Eye (tissue), 1 donor: ENCODE measurements at places on chromosomes 13 and 19.
A peak's percentile ranks its signal among the peaks of the same experiment; 100 is the strongest.

DNA sequence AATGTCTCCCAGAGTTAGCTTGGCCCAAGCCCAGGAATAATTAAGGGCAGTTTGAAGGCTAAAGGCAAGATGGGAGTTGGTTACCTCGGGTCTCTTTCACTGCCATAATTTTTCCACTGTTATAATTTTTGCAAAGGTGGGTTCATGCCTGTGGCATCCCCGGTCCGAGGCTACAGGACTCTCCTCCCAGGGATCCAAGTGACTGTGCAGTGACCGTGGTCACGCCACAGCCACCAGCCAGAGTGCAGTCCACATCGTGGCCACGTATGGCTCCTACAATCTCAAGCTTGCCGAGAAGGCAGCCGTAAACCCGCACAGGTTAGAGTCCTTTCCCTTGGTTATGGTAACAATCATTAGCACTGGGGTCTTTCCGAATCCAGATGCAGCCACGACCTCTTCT, 36.8 kb downstream of the C13orf46 start:
- no peak for DNase-seq

GRCh38 chr19:734716-735115, 16.2 kb upstream of the MISP start:
- no peak for DNase-seq

DNA sequence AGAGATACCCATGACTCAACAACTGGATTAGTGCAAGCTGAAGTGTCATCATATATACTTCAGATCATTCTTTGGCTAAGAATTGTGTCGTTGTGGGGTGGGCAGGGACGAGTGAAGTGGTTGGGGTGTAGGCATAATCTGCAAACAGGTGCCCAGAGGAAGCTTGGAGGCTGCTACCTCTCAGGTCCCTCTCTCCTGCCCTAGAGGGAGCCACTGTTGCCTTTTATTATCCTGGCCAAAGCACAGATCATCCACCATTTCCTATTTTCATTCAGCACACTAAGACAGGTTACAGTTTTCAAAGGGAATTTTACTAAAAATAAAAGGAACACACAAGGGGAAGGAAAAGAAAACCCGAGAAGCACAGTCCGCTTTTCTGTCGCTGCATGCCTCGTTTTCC, 126.6 kb downstream of the HS6ST3 start:
- DNase-seq: no peak

DNA sequence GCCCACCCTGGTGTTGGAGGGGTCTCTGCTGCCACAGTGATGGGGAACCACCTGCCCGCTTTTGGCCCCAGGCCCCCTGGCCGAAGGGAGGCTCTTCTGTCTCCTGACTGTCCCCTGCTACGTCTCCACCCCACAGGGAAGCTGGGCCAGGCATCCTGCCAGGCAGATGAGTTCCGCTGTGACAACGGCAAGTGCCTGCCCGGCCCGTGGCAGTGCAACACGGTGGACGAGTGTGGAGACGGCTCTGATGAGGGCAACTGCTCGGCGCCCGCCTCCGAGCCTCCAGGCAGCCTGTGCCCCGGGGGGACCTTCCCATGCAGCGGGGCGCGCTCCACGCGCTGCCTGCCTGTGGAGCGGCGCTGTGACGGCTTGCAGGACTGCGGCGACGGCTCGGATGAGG, 11.0 kb downstream of the LRP3 start:
- no peak for DNase-seq

DNA sequence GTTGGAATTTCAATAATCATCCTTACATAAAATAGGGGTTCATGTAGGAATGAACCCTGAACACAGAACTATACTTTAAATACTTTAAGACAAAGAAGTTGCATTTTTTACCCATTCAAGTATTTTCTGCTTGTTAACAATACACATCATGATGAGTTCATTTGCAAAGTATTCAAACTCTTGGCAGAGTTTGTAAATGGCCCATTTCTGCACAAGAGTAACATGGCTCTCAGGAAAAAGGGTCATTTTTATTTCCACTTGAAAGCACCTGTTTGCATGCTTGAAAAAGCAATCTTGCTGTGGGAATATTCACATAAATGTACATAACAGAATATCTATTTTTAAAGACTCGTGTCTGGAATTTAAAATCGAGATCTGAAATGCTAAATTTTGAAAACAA, 18.1 kb downstream of the ESD start:
- no peak for DNase-seq

DNA sequence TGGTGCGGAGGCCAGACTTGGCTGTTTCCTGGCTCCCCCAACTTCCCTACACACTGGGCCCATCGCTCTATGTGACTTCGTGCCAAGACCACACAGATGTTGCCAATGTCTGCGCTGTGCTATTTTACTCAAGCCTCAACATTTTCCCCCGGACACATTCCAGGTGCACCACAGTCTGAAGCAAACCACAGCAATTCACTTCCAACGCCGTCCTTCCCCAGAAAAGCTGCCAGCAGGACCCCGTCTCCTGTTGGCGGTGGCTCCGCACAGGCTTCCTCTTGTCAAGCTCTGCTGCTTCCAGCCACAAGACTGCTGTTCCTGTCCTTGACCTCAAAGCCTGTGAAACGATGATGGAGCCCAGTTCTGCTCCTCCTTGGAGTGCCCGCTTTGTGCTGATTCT, 100.7 kb downstream of the CRYL1 start:
- DNase-seq: no peak

GRCh38 chr19:16175954-16176353, 2.6 kb upstream of the CIB3 start:
- DNase-seq: no peak

GRCh38 chr13:26019251-26019650, 32.6 kb downstream of the SHISA2 start:
- no peak for DNase-seq

DNA sequence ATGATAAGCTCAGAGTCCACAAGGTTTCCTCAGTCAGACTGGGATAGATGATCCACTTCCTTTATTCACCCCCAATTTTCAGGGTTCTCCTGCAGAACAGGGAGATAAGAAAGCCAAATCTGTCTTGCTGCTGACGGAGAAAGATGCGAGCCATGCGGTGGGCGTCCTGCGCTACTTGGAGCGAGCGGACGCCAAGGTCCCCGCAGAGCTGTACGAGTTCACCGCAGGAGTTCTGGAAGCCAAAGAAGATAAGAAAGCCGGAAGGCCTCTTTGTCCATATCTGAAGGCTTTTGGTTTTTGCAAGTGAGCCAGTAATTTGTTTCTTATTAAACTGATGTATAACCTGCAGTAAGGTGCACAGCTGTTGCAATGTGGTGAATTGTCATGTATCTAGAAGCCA, 66.7 kb downstream of the SLC7A9 start:
- DNase-seq: no peak

DNA sequence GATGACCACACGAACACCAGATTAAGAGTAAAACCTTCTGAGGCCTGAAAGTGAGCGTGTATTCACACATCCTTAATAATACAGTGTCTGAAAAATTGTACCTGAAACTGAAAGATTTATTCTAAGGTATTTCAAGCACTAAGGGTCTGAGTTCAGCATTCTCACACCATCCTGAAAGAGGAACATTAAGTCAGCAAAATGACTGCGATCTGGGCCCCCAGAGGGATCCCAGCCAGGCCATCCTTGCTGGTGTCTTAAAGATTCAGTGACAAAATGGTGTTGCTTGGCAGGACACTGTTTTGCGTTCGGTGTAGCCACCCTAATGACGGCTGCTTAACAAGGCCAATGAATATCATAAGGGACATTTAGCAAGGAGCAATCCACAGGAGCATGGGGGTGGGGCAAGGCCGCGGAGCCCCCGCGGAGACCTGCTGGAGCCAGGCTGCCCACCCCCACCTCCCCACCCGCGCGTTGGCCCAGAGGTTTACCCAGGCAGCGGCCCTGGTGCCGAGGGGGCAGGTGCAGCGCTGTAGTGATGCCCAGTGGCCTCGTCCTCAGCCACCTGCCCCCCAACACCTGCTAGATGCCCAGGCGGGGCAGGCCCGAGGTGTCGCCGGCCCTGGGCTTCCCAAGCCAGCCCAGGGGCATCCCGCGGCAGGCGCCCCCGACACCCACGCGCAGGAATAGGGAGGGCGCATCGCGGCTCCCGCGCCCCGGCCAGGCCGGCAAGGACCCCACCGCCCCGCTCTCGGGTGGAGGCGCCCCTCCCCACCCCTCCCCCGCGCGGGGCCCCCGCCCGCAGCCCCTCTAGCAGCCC, 742 bp downstream of the NALCN start:
- peak; percentile 29 for DNase-seq

DNA sequence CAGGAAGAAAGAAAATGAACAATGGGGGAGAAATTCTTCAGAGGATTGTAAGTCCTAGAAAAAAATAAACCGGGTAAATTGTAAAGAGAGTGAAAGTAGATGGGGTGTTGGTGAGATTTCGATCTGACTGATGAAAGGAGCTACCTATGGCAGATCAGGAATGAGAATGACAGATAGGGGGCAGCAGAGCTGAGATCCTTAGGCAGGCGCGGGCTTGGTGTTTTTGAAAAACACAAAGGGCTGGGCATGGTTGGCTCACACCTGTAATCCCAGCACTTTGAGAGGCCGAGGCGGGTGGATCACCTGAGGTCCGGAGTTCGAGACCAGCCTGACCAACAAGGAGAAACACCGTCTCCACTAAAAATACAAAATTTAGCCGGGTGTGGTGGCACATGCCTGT, 1468.6 kb upstream of the SLC10A2 start:
- no peak for DNase-seq
